ENCODE measurements at places on chromosomes 6 and 20.

DNA sequence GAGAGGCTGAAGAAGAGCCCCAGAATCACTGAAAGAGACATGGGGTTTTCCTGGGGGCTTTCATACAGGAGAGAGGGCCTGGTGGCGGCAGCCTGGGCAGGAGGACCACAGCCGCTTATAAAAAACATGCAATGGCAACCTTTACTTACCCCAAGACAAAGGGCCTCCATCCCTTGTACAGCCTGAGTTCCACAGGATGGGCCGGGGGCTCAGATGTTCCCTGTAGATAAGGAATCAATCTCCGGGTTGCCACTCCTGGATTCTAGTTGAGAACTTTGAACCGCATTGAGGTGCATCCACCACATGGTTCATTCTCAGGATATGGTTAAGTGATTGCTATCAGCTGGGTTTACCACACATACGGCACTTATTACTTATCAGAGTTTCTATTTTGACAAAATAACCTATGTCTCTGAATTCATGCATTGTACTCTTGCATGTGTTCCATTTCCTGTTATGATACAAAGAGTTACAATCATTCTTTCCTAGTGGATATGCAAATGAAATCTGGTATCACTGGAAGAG, 677.6 kb downstream of the KIF16B start:
- DNase-seq, result peak; percentile 3

GRCh38 chr6:5670811-5671561, 335.7 kb downstream of the NRN1 start:
- peak; percentile 11 for DNase-seq

GRCh38 chr20:21826976-21827375, 121.5 kb downstream of the PAX1 start:
- DNase-seq, result no peak

- no peak for DNase-seq
These were observed 66.4 kb downstream of the MDGA1 start for GRCh38 chr6:37631295-37631694.

- no peak for DNase-seq
These were observed 45.9 kb downstream of the EBF4 start for GRCh38 chr20:2738331-2739041.

- no peak for DNase-seq
These were observed 17.9 kb downstream of the CARMIL1 start for GRCh38 chr6:25297039-25297441.

- DNase-seq, result no peak
These were observed 60.8 kb downstream of the TTI1 start for GRCh38 chr20:37972256-37973058.

DNA sequence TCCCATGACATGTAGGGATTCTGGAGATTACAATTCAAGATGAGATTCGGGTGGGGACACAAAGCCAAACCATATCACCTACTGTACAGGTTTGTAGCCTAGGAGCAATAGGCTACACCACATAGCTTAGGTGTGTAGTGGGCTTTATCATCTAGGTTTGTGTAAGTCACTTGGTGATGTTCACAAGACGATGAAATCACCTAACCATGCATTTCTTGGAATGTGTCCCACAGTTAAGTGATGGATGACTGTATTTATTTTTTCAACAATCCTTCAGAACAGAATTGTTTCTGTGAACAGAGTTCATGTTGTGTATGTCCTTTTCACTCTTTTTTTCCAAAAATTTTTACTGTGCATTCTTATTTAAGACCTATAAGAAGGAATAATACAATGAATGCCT, 76.1 kb downstream of the DTD1 start:
- no peak for DNase-seq

GRCh38 chr6:43339168-43339567, 30.3 kb downstream of the ZNF318 start:
- no peak for DNase-seq

DNA sequence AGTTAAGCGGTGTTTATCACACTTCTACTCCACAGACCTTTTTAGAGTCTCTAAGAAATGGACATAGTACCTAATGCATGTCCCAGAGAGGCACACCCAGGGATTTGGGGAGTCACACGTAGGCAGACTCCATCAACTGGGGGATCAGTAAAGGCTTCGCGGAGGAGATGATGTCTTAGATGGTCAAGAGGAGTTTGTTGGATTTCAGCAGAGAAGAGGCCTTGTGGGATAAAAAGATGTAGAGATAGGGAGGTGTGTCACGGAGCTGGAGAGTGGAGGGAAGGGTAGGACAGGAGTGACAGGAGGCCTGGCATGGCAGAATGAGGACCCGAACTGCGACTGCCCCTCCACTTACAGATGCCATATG, 9.1 kb downstream of the DYNLRB1 start:
- DNase-seq, result no peak

DNA sequence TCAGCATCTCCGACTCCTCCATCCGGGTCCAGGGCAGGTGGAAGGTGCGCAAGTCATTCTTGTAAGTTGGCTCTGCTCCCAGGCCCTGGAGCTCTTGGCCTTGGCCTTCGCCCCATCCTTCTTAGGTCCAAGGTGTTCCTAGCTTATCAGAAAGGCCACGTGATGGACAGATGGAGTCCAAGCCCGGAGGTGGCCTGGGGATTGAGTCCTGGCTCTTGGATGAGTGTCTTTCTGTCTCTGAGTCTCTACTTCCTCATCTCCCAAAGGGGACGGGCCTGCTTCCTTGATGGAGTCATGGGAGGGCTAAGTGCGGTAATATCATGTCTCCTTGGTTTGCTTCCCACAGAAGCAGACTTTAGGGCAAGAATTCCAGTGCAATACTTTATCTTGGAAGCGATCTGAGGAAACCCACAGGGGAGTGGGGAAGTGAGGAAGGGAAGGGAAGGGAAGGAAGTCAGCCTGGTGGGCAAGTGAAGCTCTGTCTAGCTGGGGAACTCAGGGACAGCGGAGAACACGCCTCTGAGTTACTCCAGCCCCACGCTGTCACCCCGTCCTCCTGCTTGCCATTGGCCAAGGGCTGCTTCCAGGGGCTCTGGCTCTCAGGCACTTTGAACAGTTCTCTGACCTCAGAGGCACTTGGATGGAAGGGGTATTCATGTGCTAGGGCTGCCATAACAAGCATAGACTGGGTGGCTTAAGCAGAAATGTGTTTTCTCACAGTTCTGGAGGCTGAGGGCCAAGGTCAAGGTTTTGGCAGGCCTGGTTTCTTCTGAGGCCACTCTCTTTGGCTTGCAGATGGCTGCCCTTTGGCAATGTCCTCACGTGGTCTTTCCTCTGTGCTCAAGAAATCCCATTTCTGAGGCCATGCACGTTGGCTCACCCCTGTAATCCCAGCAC, 4.8 kb downstream of the LBP start:
- DNase-seq, result no peak

DNA sequence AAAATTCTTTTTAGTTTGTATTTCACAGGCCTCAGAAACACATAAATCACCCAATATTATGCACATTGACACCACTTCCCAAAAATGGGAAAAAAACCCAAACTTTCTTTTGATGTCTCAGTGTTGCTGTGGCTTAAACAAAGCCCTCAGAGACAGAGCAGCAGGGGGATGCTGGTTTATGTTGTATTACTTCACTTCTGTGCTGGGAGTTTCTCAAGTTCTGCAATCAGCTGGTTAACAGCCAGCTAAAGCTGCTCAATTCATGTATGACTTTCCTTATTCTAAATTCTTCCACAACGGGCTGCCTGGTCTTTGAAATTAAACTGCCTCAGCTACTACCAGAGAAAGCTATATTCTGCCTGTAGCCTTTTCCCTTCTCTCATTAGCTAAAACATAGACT, 5.6 kb downstream of the FILIP1 start:
- DNase-seq, result no peak

GRCh38 chr6:138614151-138614550, 114.9 kb upstream of the NHSL1 start:
- DNase-seq, result no peak

DNA sequence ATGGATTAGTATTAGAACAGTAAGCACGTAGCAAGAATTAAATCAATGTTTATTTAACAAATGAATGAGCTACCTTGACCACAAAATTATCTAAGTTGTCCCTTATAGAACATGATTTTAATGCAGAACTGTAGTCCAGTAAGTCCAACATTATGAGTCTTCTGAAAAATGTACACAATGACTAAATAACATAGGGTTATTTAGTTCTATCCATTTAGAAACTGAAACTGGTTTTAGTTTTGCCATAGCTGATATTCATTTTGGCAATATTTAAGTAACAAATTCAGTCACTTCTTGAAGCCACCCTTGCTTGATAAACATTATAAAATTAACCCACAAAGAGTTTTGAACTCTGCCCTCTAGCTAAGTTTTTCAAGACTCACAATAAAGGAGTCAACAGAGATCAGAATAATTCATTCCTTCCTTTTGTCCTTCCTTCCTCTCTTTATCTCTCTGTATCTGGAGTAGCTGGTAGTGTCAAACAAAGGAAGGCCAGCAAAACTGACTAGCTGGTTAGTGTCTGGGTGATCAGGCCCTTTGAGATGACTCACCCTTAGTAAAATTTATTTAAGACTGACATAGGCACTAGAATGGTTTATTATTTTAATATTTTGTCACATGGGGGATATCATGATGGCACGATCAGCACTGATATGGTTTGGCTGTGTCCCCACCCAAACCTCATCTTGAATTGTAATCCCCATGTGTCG, 115.1 kb downstream of the BTBD9 start:
- DNase-seq, result no peak

DNA sequence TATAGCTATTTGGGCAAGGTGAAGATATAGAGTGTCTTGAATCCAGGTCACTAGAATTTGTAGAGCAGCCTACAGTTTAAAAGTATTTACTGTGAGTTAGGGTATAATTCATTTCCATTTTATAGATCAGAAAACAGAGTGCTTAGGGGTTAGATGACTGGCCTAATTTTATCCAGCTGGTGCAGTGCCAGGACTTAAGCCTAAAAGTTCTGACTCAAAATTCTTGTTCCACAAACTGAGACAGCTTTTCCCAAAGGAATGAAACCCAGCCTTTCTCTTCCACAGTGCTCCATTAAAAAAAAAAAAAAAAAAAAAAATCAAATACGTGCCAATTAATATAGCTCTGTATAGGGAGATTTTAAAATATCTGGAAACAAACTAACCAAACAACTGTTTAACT, 441.0 kb upstream of the MARCKS start:
- DNase-seq, result no peak

DNA sequence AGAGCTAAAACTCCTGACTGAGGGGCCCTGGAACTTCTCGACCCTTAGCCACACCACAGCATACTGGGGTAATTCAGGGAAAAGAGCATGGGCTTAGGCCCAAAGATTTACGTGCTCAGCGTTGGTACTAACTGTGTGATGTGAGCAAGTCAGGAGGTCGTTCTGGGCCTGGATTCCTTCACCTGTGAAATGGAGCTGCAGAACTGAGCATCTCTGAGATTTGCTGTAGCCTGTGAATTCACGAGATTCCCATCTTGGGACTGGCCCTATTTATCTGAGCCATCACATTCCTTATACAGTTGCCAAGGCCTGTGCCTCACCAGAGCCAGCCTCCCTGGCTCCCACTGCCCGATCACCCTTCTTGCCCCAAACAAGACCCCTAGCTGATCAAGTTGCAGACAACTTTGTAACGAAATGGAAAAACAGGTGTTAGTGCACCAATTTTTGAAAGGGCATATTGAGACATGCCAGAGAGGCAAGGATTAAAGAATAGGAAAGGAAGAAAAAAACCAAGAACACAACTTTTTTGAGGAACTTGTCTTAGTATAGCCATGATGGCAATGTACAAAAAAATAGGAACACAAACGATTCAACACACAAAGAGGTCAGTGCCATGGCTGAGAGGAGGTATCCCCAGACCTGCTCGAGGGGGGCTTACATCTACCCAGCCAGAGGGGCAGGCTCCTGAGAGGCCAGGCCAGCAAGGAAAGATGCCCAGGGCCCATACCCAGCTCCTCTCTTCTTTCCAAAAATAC, 323.0 kb upstream of the JARID2 start:
- no peak for DNase-seq

DNA sequence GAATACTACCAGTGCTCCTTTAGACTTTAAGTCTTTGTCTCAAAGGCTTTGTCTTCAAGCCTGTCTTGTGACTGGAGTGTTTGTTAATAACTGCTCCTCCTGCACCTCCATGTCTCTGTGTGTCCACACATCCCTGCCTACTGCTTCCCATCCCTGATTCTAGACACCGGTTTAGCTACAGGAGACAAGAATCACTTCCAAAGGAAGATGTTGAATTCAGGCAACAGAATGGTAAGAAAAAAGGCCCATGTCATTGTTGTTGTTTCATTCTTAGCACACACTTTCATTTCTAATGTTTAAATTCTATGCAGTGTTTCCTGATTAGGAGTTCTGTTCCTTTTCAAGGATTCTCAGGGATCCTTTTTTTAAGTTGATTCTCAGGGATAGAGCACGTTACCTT, 293.6 kb upstream of the STXBP5 start:
- DNase-seq, result no peak

GRCh38 chr6:50995036-50995435, 176.4 kb downstream of the TFAP2B start:
- no peak for DNase-seq

- no peak for DNase-seq
These were observed 256.9 kb downstream of the ERMARD start for GRCh38 chr6:170008294-170008785.

- peak; percentile 53 for DNase-seq
These were observed 614 bp upstream of the TMEM242 start for GRCh38 chr6:157323966-157324300.

DNA sequence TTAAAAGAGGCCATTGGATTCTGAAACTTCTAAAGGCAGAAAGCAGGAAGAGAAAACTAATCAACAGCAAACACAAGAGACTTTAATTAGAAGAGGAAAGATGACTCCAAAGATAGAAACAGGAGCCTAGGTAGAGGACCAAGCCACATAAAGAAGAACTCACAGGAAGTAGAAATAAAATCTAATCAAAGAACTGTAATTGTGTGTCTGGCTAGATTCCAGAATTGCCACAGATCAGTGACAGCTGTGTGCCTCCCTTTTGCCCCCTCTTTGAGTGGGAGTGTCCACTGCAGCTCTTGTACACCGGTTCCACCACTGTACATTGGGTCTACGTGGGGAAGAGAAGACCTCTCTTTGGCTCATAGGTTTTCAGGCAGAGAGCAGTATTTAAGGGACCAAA, 22.3 kb upstream of the THEMIS start:
- DNase-seq, result no peak

DNA sequence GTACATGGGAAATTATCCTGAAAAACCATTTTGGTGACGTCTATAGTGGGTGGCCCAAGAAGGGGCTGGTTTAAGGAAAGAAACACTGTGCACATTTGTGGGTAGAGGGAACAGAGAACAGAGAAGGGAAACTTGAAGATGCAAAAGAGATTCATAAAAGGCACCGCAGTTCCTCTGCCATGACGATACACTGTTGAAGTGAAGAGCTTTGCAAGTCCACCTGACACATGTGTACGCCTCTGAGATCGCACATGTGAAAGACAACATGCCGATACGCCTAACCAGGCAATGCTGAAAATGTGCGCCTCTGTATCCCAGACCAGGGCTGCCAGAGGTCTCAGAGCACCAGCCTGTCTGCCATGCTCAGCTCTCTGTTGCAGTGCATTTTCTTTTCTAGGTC, 180.9 kb downstream of the KIF16B start:
- no peak for DNase-seq

GRCh38 chr6:161586887-161587286, 313.0 kb upstream of the AGPAT4 start:
- no peak for DNase-seq

Measured in stimulated activated CD4-positive, alpha-beta T cell treated with anti-CD3 and anti-CD28 coated beads, Interleukin-15, amount 100 ng/mL, for 24 hours (primary cell).